DMS153 (cell line): ENCODE measurements at places on chromosomes 12 and 14.

GRCh38 chr12:68117661-68118060 is 41.9 kb downstream of the IFNG start:
- no peak for DNase-seq

GRCh38 chr14:75976826-75977581 is 4.8 kb downstream of the TGFB3 start:
- no peak for DNase-seq

- no peak for DNase-seq
These were observed 6.7 kb downstream of the FNTB start for GRCh38 chr14:64993266-64993930.

- no peak for DNase-seq
These were observed 14.1 kb downstream of the COQ10A start for GRCh38 chr12:56280849-56281248.

DNA sequence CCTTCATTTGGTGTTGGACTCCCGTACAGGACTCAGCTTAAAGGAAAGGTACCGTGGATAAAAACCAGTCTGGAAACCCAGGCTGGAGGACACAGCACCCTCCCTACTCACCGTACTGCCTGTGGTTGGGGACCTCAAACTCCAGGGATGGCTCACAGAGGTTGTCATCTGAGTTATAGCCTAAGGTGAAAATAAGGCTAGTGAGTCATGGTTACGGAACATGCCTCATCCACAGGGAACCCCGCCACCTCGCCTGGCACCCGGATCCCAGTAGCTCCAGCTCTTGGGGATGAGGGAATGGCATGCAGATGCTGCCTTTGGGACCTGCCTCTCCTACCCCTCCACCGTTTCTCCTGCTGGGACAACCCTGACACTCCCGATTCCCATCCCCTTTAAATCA is 36.8 kb upstream of the GPR68 start:
- no peak for DNase-seq

GRCh38 chr14:95432144-95433093 is 84.0 kb downstream of the SYNE3 start:
- no peak for DNase-seq
